ENCODE measurements at places on chromosomes 4 and X.

DNA sequence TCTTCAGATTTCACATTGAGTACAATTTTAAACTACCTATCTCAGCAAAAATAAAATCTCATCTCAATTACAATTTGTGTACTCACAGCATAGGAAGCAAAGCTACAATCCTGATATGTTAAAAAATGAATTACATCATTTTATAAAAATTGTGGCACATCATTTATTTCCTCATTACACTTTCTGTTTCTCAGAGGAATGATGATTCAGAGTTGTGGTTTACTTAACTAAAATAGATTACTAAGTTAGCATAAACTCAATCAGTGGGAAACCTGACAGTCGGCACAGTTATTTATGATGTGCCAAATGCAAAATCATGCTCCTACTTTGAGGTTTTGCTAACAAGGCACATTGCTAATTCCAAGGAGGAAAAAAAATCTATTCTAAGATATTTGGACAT is 325.0 kb downstream of the FBXO8 start:
- no peak for DNase-seq

DNA sequence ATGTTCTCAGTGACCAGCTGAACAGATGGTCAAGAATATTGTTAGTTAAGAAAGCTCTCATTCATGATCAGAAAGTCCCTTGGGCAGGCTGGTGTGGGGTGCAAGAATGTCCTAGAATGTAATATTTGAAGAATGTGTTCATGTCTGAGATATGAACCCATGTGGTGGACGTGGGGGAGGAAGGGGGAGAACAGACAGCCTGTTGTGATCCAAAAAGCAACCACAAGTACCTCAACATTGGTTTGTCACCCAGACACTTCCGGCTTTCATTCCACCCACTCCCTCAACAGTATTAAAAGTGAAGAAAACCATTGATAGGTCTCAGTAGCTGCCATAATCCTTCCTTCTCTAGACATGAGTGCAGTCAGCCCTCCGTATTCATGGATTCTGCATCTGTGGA is 82.2 kb downstream of the MAML3 start:
- DNase-seq = peak; percentile 78

DNA sequence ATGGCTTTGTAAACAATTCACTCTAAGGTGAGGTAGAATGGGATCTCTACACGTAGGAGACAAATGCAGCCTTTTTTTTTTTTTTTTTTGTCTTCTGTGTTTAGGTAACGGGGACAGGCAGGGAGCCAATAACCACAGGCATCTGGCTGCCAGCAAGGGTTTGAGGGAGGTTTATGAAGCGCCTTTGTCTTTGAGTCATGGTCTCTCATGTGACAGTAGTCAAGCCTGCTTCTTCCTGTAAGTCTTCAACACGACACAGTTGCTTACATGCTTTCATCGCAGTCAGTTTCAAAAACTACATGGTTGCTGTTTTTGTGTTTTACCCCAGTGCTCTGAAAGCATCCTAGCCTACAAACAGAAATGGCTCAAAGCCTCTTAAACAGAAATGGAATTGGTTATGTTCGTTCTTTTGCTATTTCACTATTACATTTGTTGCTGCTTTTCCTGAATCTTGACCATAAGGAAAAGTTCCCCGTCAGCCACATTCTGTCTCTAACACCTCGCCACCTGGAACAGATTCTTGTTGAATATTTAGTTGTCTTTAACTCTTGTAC is 127.8 kb upstream of the METTL14 start:
- DNase-seq = no peak

- no peak for DNase-seq
Measured at GRCh38 chr4:40322811-40323210, 12.3 kb upstream of the CHRNA9 start.

DNA sequence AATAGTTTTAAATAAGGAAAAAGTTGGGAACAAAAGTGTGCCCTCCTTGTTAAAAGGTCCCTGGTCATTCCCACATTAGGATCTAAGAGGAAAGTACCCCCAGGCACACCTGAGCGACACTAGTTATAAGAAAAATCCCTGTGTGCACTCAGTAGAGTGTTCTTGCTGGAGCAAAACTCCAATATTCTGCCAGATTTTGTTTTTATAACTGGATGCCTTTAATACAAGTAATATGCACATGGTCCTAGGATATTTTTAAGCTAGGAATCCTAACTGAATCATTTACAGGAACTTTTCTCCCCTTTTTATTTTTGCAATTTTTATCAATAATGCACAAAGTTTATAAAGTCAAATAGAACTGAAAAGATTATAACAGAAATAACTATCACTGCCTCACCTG is 68.6 kb downstream of the BEND4 start:
- no peak for DNase-seq
